ENCODE measurements at places on chromosomes 2 and 18.

GRCh38 chr2:66433945-66434678, 813 bp upstream of the MEIS1 start:
- DNase-seq = peak; percentile 51

DNA sequence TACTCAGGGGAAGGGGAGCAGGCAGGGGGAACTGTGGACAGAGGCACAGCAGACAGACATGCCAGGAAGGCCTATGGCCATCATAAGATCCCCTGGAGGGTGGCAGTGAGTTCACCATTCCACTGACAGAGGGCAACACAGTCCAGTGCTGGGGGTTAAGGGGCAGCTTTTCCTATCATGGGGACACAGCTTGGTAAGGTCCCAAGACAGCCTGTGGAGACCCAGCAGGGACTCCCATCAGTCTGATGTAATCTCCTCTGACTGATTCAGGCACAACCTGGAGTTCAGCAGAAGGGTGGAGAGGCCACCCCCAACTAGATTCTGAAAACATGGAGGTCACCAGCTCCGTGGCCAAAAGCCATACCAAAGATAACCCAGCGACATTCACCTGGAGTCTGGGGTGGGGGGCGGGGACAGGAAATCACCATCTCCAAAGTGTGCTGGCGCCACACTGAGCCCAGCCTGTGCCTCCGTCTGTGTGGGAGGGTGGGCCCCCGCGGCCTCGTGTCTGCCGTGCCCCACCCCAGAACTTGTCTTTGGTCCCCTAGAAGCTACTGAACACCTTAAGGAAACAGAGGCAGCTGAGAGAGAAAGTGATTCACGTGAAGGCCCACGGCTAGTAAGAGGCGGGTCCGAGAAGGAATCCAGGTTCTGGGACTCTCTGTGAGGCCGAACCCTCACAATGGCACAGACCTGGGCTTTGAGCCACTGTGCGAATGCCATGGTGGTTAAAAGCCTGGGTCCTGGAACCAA, 28.6 kb downstream of the DNMT3A start:
- no peak for DNase-seq

DNA sequence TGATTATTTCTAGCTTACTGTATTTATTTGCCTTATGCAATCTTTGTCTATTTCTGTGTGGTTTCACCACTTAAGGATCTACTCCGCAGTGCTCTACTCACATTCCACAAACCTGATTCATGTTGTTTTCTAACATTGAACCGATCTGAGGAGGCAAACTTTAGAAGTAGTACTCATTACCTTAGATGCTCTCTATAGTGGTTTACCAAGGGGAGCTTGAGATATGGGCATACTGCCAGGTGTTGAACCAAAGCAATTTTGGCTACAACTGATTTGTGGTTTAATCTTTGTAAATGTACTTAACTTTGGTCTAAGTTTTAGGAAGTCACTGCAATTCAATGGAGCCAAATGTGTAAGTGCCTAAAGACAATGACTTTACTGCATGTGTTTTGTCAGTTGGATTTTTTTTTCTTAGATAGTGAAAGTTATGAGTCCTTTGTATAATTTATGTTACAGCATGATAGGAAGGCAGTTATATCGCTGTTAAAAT, 50.1 kb downstream of the MAP2 start:
- no peak for DNase-seq

- no peak for DNase-seq
These were observed 100.7 kb upstream of the STK39 start for GRCh38 chr2:168348076-168348475.

GRCh38 chr18:43757273-43757672, 480.0 kb upstream of the SYT4 start:
- DNase-seq = no peak

- peak; percentile 29 for DNase-seq
These were observed 42.4 kb upstream of the DDX18 start for GRCh38 chr2:117771969-117772630.
